Dorsolateral prefrontal cortex (tissue), 122 donors: ENCODE measurements at places on chromosomes 13 and 19.

DNA sequence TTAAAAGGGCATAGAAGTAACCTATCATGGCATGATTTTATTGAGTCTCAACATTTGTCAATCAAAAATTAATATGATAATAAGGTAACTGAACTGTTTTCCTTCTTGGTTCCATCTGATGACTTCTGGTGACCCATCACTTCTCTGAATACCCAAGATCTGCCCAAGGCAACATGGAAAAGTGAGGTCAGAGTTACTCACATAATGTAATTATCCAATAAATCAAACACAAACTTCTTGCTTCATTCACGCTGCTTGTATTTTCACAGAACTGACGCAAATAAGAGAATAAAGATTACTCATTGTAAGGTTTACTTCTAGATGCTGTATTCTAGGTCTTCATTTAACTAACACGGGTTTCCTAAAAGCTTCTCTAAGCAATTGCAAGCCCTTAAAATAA is 361.6 kb downstream of the RBM26 start:
- DNase-seq: no peak

- no peak for DNase-seq
These were observed 13.0 kb upstream of the ZNF460 start for GRCh38 chr19:57267291-57267690.

- no peak for DNase-seq
These were observed 1.5 kb downstream of the ATCAY start for GRCh38 chr19:3882041-3882384.

DNA sequence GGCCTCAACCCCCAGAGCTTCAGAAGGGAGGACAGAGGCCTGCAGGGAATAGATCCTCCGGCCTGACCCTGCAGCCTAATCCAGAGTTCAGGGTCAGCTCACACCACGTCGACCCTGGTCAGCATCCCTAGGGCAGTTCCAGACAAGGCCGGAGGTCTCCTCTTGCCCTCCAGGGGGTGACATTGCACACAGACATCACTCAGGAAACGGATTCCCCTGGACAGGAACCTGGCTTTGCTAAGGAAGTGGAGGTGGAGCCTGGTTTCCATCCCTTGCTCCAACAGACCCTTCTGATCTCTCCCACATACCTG is 969 bp upstream of the CEACAM5 start:
- no peak for DNase-seq

DNA sequence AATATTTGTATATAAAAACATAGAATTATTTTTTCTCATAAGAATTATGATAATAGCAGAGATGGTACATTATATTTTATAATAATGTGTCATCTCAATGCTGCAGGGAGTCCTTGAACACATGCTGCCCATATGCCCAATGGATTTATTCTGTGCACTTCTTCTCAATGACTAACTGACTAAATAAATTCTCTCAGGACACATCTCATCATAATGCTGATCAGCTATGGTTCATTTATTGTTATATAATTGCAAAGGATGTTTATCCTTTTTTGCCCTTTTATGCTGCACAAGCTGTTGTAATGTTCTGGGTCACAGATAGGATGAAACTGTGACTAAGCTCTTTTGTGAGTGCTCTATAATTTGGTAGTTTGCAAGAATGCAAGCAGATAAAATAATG is 1273.3 kb upstream of the ATXN8OS start:
- DNase-seq: no peak

GRCh38 chr13:84744203-84744602 is 861.9 kb upstream of the SLITRK1 start:
- DNase-seq: no peak

- DNase-seq: no peak
These were observed 17.9 kb upstream of the LILRB1 start for GRCh38 chr19:54612428-54612827.

DNA sequence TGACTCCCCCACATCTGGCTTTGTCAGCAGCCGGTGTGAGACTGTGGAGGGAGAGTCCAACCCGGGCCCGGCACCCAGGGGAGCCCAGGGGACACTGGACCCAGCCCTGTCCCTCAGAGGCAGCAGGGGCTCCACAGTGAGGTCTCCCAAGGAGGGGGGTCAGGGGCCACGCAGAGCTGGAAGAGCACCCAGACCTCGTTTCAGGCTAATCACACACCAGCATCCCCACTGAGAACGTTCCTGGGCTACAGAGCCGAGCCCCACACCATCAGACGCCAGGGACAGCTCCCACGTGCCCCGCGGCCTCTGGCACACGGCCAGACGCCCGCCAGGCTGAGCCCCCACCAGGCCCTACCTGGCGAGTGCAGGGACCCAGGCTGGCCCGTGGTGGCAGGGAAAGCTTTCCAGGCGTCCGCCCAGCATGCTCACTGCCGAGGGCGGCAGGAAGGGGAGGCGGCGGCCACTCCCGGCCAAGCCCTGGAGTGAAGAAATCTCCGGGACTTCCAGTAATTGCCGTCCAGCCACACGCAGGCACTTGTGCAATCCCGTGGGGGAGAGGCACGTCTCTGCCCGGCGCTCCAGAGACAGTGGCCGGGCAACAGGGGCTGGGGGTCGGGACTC is 19.2 kb downstream of the SBNO2 start:
- DNase-seq: no peak

DNA sequence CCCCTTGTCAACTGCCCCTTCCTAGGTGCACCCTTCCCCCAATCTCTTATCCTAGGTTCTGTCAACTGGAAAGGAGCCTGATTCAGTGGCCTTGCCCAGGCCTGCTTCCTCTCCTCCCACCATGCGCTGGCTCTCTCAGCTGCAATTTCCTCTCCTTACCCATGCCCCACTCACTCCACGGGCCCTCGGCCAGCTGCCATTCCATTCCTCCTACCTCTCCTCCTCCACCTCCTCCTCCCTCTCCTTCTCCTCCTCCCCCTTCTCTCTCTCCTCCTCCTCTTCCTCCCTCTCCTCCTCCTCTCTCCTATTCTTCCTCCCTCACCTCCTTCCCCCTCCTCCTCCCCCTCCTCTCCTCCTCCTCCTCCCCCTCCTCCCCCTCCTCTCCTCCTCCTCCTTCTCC is 9.6 kb upstream of the TIMM44 start:
- no peak for DNase-seq

DNA sequence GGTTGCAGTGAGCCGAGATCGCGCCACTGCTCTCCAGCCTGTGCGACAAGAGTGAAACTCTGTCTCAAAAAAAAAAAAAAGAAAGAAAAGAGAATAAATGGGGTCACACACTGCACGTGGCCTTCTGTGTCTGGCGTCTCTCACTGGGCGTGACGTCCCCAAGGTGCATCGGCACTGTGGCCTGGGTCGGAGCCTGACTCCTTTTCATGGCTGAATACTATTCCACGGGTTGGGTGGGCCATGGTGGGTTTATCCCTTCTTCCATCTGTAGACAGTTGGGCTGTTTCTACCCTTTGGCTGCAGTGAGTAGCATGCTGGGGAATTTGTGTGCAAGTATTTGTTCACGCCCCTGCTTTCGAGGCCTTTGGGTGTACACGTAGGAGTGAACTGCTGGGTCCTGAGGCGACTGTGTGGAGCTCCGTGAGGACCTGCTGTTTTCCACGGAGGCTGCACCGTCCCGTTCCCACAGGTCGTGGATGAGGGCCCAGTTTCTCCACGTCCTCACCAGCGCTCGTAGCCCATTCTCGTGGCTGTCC is 8.3 kb upstream of the MISP start:
- no peak for DNase-seq

DNA sequence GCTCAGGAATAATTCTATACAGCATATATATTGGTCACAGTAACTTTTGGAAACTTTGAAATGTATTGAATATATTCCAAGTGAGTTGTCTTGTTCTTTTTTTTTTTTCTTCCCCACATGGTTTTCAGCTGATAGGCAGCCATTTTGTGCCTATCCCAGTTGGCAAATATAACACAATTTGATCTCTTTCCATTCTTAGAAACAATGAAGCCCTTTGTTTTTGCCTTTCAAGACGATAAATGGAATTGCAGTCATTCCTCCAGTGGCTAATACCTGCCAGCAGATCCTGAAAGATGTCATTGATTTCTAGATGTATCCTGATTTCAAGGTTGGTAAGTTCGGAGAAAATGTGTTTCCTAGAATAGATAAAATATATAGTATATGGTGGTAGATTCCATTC is 951.1 kb upstream of the SLC10A2 start:
- no peak for DNase-seq

GRCh38 chr19:46759817-46760333 is 13.6 kb upstream of the STRN4 start:
- no peak for DNase-seq

DNA sequence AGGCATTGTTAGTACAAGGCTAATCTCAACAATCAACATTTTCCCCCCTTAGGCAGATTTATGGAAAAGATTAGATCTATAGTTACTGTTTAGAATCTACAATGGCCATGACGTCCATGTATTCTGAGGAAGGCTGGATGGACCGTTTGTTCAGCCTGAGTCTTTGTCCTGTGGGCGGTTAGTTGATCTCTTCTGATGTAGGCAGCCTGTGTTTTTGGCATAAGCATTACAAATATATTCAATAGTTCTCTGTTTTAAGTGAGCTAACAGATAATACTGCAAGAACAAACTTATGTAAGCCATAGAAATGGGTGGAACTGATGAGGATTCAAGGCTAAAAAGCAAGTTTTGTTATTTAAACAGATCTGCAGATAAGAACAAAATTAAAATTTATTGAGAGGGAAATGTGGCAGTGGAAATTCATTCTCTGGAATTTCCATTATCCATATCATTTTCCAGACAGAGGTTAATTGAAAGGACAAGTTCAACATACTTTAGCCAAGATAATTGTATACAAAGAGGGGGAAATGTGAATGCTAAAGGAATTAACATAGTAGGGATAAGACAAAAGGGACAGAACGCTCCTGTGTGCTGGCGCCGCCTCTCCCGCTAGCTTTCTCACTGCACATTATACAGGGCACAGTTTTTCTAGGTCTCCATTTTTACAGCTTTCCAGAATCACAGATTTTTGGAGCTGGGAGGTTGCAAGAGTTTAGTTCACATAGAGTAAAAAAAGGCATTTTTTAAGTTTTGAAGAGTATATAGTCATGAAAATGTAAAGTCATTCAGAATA is 48.6 kb downstream of the FAM124A start:
- no peak for DNase-seq

DNA sequence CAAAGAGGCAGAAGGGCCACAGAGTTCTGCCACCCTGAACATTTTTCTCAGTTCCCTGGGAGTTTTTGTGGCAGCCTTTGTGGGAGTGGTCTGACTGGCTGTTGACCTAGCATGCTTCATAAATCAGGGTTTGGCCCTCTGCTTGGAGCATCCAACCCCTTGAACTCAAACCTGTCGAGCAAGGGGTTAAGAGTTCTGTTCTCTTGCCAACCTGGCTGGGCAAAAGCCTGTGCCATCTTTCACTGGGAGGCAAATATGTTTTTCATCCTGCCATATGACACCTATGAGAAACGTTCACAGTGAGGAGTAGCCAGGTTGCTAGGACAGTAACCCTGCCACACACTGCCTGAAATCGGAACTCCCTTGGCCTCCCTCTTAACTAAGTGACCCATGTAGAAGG is 7.7 kb upstream of the TEX26 start:
- no peak for DNase-seq

DNA sequence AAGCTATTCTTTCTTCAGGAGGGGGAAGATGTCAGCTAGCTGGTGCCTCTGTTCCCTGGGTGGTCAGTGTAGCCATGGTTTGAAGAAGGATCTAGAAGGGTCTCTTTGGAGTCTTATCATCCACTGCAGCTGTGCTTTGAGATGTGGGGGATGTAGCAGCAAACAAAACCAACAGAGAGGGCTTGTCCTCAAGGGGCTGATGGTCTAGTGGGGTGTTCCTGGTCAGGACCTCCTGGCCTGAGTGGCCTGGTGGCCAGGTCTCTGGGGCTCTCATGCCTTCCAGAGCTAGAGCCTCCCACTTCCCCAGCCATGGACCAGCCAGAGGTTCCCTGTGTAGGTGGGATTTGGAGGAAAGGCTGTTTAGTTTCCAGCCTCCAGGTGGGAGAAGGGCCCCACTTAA is 40.3 kb downstream of the LYL1 start:
- DNase-seq: no peak

GRCh38 chr13:22903925-22904324 is 276.9 kb upstream of the SGCG start:
- no peak for DNase-seq

GRCh38 chr13:97743938-97744337 is 209.5 kb upstream of the IPO5 start:
- DNase-seq: no peak

DNA sequence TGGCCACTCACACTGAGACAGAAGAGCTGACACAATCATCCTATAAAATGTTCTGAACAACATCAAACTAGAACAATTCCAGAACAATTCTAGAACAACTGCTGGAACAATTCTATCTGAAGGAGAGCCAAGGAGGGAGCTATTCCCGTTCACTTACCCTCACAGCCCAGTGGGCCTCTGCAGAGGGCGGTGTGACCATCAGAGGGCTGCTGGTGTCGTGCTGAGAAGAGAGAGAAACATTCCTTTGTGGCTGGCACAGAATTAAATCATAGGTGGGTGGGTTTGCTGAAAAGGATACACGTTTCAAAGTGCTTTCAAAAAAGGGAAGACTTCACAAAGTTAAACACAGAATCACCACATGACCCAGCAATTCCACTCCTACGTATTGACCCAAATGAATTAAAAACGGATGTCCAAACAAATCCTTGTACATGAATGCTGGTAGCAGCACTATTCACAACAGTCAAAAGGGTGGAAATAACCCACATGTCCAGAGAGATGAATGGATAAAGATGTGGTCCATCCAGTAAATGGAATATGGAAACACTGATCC is 34.9 kb downstream of the EPS15L1 start:
- no peak for DNase-seq

DNA sequence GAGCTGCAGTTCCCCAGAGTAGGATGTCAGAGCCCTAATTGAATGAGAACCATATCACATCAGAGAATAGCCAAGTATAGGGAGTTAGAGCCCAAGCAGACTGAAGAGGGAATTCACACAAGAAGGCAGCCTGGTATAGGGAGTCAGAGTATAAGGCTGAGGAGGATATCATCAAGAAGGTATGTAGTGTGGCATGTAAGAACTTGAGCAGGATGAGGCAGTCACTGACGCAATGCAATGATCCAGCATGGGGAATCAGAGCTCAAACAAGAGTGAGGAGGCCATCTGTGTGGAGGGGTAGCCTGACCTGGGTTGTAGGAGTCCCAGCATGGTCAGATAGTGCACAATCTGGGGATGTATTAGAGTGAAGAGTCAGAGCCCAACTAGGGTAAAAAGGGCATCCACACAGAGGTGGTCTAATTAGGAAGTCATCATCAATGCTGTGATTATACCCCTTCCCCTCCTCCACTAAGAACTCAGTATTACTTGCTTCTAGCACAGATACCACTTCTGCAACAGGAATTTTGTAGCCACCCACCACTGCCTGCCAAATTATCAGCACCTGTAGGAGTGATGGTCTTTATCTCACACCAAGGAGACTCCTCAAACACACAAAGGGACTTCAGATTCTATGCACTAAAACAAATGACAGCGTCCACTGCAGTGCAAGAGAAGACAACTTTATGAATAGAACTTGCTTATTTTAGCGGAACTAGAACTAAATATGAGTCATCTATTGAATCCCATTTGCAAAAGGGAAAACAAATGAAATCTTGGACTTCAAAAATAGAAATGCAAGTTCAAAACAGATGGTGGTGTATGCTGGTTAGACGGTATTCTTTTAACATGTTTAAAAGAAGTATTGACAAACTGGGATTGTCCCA is 107.2 kb downstream of the FNDC3A start:
- DNase-seq: no peak
